ENCODE measurements at places on chromosomes 4 and X.

DNA sequence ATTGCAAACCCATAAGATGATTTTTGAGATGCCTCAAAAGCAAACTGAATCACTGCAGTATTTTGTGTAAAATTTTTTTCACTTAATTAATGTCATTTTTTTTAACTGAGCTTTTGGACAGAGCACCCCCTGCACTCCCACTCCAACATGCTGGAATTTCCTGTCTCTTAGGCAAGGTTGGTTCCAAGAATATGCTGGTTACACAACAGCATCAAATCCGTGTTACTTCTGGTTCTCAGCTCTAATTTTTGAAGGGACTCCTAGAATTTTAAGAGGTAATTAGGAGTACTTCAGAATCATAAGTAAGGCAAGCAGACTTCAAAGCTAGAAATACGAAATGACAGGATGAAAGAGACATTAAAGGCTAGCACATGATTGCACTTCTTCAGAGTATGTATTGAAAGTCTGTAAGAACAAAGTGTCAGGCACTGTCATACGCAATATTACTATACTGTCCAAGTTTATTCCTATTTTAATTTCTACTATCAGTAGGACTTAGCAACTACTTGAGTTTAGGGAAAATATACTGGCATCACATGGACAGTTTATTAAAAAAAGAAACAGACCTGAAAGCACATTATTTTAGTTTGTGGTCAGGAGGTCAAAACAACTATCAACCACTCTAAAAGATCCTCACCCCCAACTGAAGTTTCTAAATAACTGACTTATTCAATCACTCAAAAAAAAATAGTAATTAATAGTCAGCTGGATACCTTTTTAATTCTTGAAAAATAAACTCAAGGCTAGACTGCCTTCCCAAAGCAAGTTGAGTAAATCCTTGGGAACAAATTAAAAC is 1.6 kb upstream of the JCHAIN start:
- no peak for DNase-seq

GRCh38 chr4:3441501-3442459 is at the start of gene HGFAC:
Gene HGFAC (plus strand): TSS chr4:3441968. CDS start chr4:3442002, 34 bp downstream.
- DNase-seq, result no peak

- DNase-seq, result no peak
Observed at GRCh38 chr4:4362991-4363697, 23.8 kb upstream of the NSG1 start.

- DNase-seq, result no peak
Observed at GRCh38 chr4:136599890-136600289, 932.4 kb downstream of the PCDH18 start.

GRCh38 chr4:80070880-80071603 is 2.0 kb downstream of the ANTXR2 start:
- DNase-seq, result no peak

GRCh38 chr4:138953961-138954371 is 61.6 kb upstream of the NOCT start:
- no peak for DNase-seq

DNA sequence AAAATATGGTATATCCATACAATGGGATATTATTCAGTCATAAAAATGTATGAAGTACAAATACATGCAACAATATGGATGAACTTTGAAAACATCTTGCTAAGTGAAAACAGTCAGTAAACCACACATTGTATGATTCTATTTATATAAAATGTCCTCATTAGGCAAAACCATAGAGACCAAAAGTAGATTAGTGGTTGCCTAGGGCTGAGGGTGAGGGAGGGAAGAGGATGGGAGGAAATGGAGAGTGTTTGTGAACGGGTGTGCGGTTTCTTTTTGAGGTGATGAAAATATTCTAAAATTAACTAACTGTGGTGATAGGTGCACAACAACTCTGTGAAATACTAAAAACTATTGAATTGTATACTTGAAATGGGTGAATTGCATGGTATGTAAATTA is 29.6 kb downstream of the TEX11 start:
- DNase-seq, result no peak

DNA sequence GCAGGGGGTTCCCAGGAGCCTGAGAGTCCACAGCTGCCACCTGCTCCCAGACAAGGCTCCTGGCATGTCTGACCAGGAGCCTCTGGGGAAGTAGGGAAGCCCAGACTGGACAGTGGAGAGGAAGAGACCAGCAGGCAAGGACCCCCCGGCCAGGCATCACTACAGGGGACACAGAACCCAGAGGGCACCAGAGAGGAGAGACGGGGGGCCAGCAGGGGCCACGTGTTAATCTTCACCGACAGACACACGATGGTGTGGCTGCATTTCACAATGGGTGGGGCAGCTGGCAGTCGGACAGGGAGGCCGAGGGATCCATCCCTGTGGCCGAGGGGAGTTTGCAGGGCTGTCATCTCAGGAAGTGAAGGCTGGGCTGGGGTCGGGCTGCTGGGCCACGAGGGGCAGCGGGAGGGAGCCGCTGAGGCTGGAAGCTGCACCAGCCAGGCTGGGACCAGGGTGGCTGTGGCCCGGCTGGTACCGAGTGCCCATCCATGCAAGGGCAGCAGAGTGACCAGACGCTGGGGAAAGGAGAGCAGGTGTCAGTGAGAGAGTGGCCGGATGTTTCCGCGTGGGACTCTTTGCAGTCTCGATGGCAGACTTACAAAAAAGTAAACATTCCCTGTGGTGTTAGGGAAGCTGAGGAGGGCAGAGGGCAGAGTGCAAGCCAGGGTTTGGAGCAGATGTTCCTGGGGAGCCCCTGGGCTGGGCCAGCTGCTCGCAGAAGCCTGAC is 4.7 kb downstream of the PDE6B start:
- no peak for DNase-seq

GRCh38 chrX:6184900-6185515 is 43.7 kb downstream of the NLGN4X start:
- DNase-seq, result no peak

GRCh38 chr4:187479511-187479910 is 516.1 kb upstream of the ZFP42 start:
- no peak for DNase-seq

GRCh38 chrX:15790769-15791290 is 546 bp downstream of the ZRSR2 start:
- no peak for DNase-seq

DNA sequence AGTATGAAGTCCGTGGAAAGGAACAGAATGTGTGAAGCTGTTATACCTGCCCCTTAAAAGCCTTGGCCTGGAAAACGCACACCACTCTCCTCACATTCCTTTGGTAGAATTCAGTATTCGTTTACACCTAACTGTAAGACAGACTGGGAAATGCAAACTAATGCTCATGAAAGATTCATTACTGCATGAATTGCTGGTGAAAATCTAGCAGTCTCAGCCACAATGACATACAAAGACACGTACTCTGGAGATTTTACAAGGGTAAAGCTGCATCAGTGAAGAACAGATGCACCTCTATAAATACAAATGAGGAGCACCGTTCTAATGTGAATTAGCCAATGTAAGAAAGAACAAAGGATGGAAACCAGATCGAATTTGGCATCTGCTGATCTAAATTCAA is 2051.3 kb downstream of the PCDH7 start:
- no peak for DNase-seq

- no peak for DNase-seq
Observed at GRCh38 chrX:68868902-68869800, 40.3 kb downstream of the EFNB1 start.

DNA sequence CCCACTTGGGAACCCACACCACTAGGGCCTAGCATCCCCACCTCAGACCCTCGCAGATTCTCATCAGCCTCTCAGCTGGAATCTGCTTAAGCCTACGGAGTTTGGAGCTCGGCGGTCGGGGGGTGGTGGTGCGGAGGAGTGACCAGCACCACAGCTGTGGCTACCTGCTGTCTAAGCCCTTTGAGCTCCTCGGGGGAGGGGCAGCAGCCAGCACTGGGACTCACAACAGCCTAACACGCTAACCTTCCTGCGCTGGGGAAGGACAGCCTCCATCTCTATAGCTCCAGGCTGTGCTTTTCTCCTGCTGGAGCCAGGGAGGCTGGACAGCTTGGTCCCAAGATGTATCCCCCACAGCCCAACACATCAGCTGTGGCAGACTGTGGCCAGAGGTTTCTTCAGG is 281.5 kb downstream of the USP46 start:
- DNase-seq, result no peak

- no peak for DNase-seq
Observed at GRCh38 chrX:16578218-16578617, 71.7 kb upstream of the S100G start.

GRCh38 chrX:24646006-24646405 is 1.1 kb downstream of the PCYT1B start:
- no peak for DNase-seq
